ENCODE measurements at places on chromosomes 4 and X.

DNA sequence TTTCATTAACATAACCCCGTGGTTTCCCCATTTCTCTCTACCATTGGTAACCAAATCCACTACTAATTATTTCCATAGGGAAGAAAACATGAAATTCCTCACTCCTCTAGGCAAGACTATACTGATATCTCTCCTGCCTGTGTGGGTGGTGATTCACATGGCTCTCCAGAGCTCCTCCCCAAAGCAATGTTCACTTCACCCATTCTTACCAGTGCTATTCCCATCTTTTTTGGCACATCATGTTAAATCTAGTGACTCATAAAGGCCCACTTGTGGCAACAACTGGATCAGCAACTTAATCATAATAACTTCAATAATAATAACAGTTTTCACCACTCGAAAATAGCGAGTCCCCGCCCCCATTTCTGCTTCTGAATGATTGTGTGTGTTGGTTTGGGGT lies 6.1 kb upstream of the HCCS start:
- peak; percentile 44 for DNase-seq

DNA sequence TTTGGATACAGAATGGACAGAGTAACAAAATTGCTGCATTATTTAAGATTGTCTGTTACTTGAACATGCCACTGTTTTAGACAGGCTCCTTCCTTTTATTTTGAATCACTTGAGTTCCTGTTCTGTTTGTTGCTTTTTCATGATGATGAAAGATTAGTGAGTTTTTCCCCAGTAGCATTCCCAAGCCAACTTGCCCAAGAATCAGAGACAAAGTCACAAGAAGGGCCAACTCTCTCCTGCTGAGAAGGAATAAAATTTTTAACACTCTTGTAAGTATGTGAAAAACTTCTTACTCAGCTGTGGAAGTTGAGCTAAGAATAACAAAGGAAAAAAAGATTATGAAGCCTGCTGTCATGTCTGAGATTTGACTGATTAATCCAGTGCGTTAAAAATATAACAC lies 104.2 kb downstream of the KLHL8 start:
- peak; percentile 51 for DNase-seq

- peak; percentile 25 for DNase-seq
Measured at GRCh38 chr4:99159699-99160098, 15.6 kb upstream of the ADH4 start.

- DNase-seq: no peak
Measured at GRCh38 chr4:153602758-153603157, 81.3 kb upstream of the TLR2 start.

DNA sequence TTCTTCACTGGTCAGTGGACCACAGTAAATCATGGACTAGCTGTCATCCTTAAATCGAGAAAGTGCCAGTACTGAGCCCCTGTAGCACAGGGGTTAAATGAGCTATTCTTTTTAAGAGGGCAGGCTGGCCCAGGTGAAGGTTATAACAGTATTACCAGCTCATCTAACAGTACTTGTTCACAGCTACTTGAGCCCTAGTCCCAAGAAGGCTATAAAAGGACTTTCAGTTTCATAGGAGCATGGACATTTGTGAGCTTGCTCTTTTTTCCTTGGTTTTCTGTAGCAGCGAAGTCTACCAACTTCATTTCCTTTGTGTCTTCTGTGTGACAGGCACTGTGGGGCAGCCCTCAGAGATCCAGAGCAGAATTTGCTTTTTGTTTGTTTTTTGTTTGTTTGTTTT lies 61.0 kb downstream of the ARX start:
- DNase-seq: no peak

- no peak for DNase-seq
Measured at GRCh38 chr4:20987191-20987590, 286.9 kb downstream of the PACRGL start.

DNA sequence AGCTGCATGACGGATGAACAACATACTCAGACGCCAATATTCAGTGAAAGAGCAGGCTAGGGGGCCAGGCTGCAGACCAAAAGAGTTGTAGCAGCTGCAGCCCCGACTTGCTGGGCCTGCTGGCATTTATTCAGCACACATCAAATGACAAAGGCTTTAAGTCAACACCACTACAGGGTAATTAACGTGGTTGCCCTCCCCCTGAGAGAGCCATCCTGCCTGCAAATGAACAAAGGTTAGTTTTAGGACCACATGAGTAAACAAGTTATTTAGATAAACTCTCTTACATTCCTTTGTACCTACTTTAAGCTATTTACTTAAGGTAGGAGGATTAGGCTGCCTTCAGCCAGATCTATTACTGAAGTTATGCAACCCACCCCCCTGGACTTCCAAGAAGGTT lies 1329.1 kb downstream of the PCDH18 start:
- no peak for DNase-seq

DNA sequence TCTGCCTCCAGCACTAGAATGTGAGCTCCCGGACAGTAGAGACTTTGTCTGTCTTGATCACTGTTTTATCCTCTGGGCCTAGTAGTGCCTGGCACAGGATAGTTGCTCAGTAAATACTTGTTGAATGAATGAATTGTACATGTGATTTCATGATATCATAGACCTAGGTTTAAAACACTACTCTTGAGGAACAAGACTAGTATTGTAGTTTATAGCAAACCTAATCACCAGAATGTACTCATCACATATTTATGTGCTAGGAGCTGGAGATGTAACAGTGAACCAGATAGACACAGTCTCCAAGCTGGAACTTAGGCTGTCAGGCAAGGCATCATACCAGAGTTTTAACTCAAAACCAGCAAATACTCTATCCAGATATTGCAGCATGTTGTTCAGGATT lies 23.5 kb downstream of the GAB3 start:
- peak; percentile 69 for DNase-seq

- peak; percentile 66 for DNase-seq
Measured at GRCh38 chr4:4780729-4781244, 78.7 kb upstream of the MSX1 start.

DNA sequence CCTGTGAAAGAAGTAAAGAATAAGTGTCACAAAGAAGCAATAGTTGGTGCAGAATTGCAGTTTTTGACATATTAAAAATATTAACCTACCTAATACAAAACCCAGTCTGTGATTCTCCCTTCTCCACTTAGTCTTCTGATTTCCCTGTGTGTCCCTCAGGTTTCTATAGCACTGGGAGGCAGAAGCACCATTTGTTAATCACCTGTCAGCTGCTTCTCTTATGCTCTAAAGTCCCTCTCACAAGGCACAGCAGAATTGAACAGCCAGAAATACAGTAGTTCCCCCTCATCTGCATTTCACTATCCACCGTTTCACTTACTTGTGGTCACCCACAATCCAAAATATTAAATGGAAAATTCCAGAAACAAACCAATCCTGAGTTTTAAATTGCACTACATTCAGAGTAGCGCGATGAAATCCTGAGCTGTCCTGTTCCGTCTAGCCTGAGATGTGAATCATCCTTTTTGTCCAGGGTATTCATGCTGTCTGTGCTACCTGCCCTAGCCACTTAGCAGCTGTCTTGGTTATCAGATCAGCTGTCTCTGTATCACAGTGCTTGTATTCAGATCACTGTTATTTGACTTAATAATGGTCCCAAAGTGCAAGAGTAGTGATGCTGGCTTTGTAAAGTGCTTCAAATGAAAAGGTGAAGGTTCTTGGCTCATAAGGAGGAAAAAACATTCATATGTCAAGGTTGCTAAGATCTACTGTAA lies 984.1 kb upstream of the GRID2 start:
- no peak for DNase-seq

DNA sequence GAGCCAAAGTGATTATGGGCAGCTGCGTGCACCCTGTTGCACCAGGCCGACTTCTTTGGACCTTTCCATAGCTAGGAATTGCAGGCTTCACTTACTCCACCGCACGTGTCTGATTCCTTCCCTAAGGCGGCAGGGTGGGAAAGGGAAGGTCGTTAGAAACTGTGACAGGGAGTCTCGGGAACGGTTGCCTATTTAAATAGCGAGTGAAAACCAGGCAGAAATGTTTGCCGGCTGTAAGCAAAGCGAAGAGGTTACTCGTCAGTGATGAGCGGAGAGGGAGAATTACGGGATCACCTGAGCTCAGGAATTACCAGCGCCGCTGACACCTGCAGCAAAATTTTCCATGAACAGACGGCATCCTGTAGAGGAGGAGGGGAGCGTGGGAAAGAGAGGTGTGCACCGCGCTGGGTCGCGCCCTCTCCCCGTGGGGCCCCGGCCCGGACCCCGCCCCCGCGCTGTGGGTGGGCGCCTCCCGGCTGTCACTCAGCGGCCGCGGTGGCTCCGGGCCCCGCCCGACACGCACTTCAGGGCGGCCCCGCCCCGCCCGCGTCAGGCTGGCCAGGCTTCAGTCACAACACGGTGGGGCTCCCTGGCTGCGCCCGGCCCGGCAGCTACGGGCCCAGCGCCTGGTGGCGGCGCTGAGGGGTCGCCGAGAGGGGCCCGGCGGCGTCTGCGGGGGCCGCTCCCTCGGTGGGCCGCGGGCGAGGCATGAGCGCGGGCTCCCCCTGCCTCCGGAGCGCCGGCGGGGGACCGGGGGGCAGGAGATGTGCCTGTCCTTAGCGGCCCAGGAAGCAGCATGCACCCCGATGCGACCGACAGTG lies at the start of gene SNX25:
TSS of gene SNX25 (plus strand) at position 568 of the 821 bp plus-strand sequence. CDS start at position 797, 229 bp downstream.
- peak; percentile 65 for DNase-seq

DNA sequence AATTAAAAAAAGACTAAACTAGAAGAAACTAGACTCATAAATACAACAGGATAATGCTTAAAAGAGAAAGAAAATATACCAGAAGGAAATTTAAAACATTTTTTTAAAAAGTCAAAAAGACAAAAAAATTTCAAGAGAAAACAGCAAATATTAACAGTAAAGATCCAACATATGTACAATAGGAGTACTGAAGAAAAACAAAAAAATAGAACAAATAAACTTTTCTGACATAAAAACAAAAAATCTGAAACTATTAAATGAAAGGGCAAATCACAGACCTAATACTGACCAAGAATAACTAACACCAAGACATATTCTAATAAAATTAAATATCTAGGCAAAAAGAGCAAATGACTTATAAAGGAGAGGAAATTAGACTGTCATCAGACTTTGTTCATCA lies 11.5 kb downstream of the DNAJB14 start:
- DNase-seq: peak; percentile 47

DNA sequence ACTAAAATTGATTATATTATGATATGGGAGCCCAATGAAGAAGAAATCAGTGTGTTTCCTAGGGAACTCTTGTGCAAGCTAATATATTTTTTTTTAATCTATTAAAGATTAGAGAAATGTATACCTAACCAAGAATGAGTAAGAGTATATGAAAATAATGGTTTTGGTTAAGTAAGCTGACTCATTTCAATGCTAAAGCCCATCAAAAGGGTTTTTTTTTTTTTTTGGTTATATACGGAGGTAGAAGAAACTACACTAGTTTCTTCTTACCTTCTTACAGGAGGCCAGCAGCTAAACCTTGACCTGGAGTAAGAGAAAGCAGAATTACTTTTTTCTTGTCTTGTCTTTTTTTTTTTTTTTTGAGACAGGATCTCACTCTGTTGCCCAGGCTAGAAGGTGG lies 27.5 kb downstream of the RUFY3 start:
- DNase-seq: no peak

GRCh38 chr4:120105472-120105871 lies 38.8 kb upstream of the MAD2L1 start:
- DNase-seq: no peak

GRCh38 chrX:63281465-63281864 lies 69.7 kb downstream of the SPIN4 start:
- DNase-seq: no peak

DNA sequence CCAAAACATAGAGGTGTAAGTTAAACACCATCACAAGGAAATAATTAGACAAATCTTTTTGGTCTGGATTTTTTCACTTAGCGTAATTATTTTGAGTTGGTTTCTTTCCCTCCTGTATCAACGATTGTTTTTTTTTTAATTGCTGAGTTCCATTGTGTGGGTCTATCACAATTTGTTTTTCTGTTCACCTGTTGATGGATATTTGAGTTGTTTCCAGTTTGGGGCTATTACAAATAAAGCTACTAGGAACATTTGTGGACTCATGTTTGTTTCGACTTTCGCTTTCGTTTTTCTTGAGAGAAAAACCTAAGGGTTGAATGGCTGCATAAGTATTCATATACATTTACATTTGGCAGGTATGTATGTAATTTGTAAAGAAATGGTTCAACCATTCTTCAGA lies 20.4 kb upstream of the FBXW7 start:
- DNase-seq: no peak

- no peak for DNase-seq
Measured at GRCh38 chr4:57462843-57463242, 352.7 kb upstream of the IGFBP7 start.

GRCh38 chrX:154711264-154711663 lies 39.6 kb downstream of the GAB3 start:
- no peak for DNase-seq

- no peak for DNase-seq
Measured at GRCh38 chr4:99759346-99759984, 57.2 kb upstream of the DAPP1 start.

DNA sequence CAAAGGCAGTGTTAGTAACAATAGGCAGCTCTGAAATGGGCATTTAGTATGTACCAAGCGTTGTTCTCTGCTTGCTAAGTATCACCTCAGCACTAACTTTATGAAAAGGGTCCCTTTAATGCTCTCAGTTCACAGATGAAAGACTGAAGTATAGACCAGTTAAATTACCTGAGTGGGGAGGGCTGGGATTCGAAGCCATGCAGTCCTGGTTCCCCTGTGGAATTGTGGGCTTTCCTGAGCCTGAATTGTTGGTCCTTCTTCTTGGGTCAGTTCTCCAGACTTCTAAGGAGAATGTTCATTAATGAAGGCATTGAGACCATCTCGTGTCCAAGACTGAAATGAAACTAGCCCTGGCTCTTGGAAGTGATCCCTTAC lies 7.7 kb upstream of the PRDM8 start:
- no peak for DNase-seq

- peak; percentile 89 for DNase-seq
Measured at GRCh38 chr4:89024051-89024675, 32.8 kb downstream of the FAM13A start.

- no peak for DNase-seq
Measured at GRCh38 chrX:78119521-78120227, 15.6 kb downstream of the PGK1 start.

DNA sequence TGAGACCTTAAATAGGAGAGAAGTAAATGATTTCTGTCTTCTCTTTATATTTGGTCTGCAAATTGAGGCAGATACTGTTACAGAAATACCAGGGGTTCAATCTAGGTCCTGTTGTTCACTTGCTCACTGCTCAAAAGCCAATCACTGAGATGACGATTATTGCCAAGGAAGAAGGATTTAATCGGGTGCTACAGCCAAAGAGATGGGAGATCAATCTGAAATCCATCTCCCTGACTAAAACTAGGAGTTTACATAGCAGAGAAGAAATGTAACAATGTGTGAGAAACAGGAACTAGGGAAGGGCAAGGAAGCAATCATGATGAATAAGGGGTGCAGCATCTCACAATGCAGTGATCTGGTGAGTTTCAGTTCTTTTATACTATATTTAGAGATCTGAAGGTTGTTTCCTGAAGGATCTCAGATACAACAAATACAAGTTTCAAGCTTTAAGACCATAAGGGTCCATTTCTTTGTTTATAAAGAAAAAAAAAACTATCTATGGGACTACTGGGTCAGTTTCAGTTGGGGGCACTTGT lies 117.9 kb upstream of the FAM9B start:
- no peak for DNase-seq

- peak; percentile 95 for DNase-seq
Measured at GRCh38 chr4:38078590-38079421, 118.6 kb downstream of the PTTG2 start.

- peak; percentile 8 for DNase-seq
Measured at GRCh38 chrX:114626323-114626722, 42.4 kb downstream of the HTR2C start.
